Omental fat pad (tissue), 4 donors: ENCODE measurements at places on chromosomes 3 and 15.

- DNase-seq: no peak
Observed at GRCh38 chr15:82641129-82641798, 5.9 kb downstream of the CPEB1 start.

GRCh38 chr15:94655249-94655880, 424.0 kb downstream of the MCTP2 start:
- no peak for DNase-seq

DNA sequence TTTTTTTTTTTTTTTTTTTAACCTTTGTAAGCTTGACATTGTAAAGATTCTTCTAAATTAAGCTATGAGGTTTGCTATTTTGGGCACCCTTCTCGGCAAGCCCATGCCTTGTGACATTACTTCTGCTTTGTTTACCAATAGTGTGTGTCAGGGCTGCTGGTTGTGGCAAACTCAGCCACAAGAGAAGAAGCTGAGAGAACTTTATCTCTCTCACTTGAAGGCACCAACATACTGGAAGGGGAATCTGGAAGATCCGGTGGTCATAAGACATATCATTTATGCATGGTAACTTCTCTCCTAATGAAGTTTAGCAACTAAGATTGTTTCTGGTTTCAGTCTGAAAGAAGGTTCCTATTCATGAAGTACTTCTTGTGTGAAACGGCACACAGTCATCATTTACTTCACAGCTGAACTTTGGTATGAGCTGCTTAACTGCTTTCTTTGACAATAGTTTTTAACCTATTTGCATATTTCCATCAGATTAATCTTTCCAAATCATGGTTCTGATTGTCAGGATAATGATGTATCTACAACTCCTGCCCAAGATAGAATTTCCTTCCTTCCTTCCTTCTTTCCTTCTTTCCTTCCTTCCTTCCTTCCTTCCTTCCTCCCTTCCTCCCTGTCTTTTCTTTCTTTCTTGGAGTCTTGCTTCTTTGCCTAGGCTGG, 189.3 kb downstream of the NFKBIZ start:
- DNase-seq: no peak

DNA sequence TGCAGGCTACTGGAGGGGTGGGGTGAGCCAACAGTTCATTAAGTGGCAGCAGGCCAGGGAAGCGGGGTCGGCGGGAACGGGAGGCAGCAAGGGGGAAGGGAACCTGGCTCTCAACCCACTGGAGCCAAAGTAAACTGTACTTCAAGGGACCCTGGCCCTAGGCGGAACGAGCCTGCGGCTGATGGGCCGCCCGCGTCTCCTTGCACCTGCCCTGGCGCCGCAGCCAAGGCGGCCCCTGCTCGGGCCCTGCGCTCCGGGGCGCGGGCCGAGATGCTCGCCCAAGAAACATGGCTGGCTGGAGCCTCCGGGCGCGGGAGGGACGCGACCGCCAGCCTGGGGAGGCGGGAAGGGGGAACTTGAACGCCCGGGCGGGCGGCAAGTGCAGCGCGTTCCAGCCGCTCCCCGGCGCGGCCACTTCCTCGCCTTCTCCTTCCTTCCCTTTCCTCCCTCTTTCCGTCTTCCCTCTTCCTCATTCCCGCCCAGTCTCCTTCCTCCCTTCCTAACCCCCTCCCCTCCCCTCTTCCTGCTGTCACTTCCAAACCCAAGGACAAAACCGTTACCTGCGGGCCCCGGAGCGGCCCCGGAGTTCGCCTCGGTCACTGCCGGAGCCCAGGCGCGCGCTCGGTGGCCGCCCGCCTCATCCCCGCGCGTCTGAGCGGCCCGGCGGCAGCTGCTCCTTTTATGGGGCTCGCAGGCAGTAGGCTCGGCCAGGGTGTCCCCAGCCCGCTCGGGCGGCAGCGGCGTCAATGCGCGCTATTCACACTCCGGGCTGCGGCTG, 489.7 kb downstream of the MAGI1 start:
- no peak for DNase-seq

- DNase-seq: no peak
Observed at GRCh38 chr3:88984256-88984655, 123.2 kb upstream of the EPHA3 start.

- no peak for DNase-seq
Observed at GRCh38 chr3:16182183-16182582, 7.7 kb downstream of the GALNT15 start.

- DNase-seq: no peak
Observed at GRCh38 chr3:165191491-165191890, 4.7 kb downstream of the SLITRK3 start.
